Activated CD8-positive, alpha-beta memory T cell treated with anti-CD3 and anti-CD28 coated beads, Interleukin-2, amount 50 U/mL, for 4 hours (primary cell): ENCODE measurements at places on chromosomes 1 and 21.

GRCh38 chr1:20472121-20472520 lies 13.9 kb downstream of the CAMK2N1 start:
- no peak for DNase-seq

- DNase-seq, result no peak
Measured at GRCh38 chr21:33377221-33377920, 25.8 kb upstream of the IFNGR2 start.

DNA sequence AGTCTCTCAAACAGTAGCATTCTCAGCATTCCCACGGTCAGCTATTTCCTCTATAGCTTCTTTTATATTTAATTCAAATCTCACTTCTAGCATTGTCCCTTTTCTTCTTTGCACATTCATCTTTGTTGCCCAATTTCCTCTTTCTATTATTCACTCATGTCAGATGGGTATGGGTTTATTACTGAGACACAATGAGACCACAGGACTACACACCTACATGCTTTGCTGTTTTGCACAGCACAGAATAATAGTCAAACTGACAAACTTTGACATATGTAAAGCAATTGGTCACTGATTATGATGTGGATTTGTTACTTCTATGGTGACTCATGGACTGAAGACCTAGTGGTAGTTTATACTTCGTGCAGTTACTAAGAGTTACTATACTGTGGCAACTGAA lies 5.8 kb upstream of the CD1C start:
- DNase-seq, result no peak

DNA sequence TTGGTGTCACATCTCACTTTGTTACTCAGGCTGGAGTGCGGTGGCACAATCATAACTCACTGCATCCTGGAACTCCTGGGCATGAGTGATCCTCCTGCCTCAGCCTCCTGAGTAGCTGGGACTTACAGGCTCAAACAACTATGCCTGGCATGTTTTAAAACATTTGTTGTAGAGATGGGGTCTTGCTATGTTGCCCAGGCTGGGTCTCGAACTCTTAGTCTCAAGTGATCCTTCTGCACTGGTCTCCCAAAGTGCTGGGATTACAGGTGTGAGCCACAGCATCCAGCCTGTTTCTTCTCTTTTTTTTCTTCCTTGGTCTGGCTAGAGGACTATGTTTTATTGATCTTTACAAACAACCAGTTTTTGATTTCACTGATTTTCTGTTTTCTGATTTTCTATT lies 64.6 kb downstream of the LHX4 start:
- DNase-seq, result no peak

- DNase-seq, result no peak
Measured at GRCh38 chr1:159473335-159473734, 33.8 kb downstream of the OR10J1 start.

DNA sequence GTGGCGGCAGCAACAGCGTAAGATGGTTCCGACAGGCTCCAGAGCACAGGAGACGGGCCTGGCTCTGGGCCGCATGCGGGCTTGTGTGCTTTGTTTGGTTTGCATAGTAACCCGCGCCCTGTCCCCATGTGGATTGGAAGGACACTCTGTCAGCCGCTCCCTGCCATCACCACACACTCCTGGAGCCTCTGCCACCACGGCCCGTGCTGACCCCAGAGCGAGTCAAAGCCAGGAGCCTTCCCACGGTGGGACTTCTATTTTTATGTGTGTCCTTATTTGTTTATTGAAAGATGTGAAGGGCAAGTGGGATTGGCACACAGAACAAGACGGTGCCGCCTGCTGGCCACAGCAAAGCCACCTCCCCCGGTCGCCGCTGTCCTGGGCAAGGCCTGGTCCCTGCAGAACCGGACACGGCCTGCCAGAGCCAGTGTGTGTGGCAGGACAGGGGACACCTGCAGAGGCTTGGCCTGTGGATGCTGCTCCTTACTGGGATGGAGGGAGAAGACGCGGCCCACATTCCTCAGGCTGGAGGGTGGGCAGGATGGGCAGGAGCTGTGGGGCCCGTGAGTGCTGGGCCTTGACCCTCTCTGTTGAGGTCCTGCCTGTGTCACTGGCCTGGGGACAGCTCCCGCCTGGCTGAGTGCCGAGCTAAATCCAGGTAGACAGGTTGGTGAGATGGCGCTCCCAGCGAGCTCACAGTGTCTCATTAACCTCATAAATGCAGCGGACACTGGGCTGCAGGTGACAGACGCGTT lies 64.4 kb downstream of the AGPAT3 start:
- DNase-seq, result no peak

DNA sequence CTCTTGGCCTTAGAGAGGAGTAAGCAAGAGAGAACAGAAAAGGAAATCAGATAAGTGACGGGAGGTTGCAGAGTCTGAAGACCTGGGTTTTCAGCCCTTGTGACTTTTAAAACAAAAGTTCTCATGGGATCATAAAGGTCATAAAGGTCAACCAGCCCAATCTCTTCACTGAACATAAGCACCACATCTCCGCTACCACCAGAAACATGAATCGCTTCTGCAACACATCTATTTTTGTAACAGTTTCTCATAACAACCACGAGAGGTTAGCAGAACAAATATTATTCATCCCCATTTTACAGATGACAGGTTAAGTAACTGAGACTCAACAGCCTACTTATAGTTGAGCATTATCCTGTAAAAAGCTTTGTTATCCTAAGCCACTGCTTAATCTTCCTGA lies 5.9 kb downstream of the TRAPPC3 start:
- no peak for DNase-seq

- no peak for DNase-seq
Measured at GRCh38 chr1:99503276-99503747, 142.6 kb upstream of the PALMD start.

DNA sequence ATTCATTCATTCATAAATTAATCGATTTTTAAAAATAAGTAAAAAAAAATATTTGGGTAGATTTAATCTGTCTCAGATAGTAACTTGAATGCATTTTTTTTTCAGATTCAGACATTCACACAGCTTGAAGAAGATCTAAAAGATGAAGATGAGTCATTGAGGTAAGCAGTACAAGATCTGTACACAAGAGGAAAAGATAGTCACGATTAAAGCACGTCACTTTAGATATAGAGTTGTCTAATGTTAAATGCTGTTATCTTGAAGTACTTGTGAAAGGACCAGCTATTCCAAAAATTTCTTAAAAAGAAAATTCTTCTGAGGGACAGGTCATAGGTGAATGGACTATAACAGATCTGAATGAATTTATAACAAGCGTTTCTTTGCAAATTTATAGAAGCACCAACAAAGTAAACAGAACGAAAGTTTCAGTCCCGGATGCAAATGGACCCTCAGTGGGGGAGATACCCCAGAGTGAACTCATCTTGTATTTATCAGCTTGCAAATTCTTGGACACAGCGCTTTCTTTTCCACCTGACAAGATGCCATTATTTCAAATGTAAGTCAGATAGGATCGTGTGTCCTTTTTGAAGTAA lies 31.2 kb upstream of the MORC3 start:
- DNase-seq, result no peak

GRCh38 chr21:26887251-26887650 lies 42.0 kb upstream of the ADAMTS1 start:
- no peak for DNase-seq
